Tracheal epithelial cell (primary cell): ENCODE measurements at places on chromosomes 2 and 18. TPM values are rescaled to one million over a fixed set of nuclear protein-coding genes. Genes with fewer than 3 reads are reported as not detected.

NFATC1 gene
- 0.72 and 0.85 TPM in 2 replicates for total RNA-seq

OBSL1 gene
- 14.3 and 31.8 TPM in 2 replicates for total RNA-seq

ACKR3 gene
- 14.7 and 21.7 TPM in 2 replicates for total RNA-seq

PKDCC gene
- total RNA-seq, result 1.3 and 1.9 TPM in 2 replicates

LYPD6 gene
- total RNA-seq, result 0.43 and 1.7 TPM in 2 replicates

BOLL gene
- not detected in 2 replicates for total RNA-seq

KCNG3 gene
- total RNA-seq, result not detected in 2 replicates

TTN gene
- total RNA-seq, result under 0.01 TPM in 1 of 2 replicates, not detected in the other

SLC9A2 gene
- total RNA-seq, result under 0.01 and 1.2 TPM in 2 replicates

EVX2 gene
- not detected in 2 replicates for total RNA-seq

CHMP3 gene
- 62.2 and 75.7 TPM in 2 replicates for total RNA-seq

KIF5C gene
- 0.24 TPM in 1 of 2 replicates, not detected in the other for total RNA-seq

VWA3B gene
- under 0.01 TPM in 1 of 2 replicates, not detected in the other for total RNA-seq

GEN1 gene
- total RNA-seq, result 2.4 and 5.5 TPM in 2 replicates

MRPL19 gene
- total RNA-seq, result 50.1 and 52.5 TPM in 2 replicates

CAB39 gene
- total RNA-seq, result 112 and 115 TPM in 2 replicates

FANCL gene
- total RNA-seq, result 6.7 and 13.6 TPM in 2 replicates

AQP12A gene
- not detected in 2 replicates for total RNA-seq

GREB1 gene
- 0.21 and 0.24 TPM in 2 replicates for total RNA-seq
